ENCODE measurements at places on chromosomes 4 and X.

DNA sequence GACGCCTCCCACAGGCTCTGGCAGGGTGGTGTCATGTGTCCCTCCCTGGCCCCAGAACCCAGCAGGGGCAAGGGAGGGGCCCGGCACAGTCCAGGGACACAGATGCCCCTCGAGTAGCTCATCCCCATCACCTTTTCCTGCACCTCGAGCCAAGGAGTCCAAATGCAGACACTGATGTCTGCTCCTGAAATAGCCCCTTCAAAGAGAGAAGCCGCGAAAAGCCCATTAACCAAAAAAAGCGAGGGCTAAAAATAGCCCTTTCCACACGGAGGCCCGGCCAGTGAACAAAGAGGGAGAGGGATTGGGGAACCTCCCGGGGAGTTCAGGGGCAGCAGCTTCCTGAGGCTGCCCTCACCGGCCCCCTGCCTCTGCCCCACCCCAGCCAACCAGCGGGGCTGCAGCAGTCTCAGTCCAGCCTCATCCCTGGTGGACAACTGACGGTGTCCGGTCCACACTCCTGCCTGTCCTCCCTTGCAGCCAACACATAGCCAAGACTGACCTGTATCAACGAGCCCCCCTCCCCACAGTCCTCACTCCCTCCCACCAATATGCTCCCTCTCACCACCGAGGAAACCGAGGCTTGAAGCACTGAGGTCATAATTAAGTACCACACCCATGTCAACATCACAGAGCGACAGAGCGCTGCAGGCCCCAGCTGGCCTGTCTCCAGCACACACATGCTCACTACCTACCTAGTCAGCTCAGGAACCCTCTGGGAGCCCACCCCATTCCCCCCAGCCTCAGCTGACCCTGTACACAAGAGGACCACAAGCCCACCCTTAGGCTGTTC is 23.9 kb downstream of the WDR1 start:
- no peak for DNase-seq

GRCh38 chr4:54863571-54864255 is 206.0 kb downstream of the KIT start:
- no peak for DNase-seq

DNA sequence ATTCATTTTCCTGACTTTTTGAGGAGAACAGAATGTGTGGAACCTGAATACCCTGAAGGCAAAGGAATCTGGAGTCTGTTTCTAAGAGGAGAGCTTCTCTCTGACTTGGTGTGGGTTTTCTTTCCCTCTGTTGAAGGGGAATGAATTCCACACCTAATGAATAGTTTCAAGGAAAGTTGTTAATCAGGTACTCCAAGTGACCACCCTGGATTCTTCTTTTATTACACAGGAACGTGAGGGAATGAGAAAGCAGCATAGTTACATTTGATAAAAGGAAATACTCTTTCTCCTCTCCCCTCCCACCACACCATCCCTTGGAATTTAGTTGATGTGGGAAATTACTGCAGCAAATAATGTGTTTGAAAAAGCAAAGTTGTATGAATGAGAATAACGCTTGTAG is 29.7 kb downstream of the SLIT2 start:
- DNase-seq, result no peak

DNA sequence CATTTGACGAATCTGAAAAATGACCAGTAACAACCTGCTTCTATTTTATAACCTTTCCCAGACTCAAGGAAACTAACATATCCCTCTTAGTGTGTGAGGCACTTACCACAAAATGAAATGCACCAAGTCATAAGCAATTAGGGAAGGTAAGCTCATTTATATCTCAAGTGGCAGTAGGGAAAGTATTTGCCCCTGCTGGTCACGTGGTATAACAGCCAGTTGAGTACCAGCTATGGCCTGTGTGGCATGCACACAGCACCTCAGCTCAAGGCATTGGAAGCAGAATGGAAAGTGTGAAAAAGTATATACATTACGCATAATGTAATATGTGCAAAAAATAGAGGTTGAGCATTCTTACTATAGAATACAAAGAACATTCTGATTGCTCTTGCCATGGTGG is 178.3 kb upstream of the GYPA start:
- no peak for DNase-seq

GRCh38 chr4:119638359-119638758 is 9.8 kb upstream of the PDE5A start:
- DNase-seq, result no peak

DNA sequence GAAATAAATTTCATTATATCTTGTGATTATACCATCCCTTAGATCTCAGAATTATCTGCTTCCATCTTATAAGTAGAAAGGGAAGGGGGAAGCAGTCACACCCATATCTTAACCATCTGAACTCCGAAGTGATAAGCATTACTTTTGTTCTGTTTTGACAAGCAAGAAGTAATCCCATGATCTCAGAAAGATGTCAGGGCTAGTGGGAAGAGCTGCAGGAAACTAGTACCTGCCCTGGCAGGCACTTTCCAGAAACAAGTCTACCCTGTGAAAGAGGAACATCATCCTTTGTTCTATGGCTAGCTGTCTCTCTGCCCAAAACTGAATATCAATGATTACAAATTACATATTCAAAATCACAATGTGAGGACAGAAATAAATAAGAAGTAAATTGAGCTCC is 244.4 kb downstream of the SPOCK3 start:
- no peak for DNase-seq

GRCh38 chrX:41677183-41678060 is 11.4 kb upstream of the GPR34 start:
- DNase-seq, result no peak

- DNase-seq, result no peak
Observed at GRCh38 chr4:138766332-138766731, 249.2 kb upstream of the NOCT start.

GRCh38 chrX:139739138-139739537 is 31.2 kb upstream of the MCF2 start:
- no peak for DNase-seq

DNA sequence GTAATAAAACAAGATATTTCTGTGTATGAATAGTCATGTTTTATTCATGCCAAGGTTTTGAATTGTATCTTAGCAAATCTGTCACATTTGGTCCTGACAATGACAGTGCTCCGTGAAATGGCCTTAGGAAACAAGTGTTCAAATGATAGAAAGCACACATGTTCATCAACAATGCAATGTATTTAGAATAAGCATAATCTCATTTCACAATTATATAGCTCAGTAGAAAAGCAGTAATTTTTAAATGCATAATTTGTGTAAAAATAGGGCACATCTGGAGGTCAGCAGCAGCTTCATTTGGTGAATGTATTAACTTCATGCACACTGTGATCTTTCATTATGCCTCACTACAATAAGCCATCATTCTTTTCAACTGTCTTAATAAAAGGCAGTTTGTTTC is 380.4 kb downstream of the GPM6A start:
- DNase-seq, result no peak

DNA sequence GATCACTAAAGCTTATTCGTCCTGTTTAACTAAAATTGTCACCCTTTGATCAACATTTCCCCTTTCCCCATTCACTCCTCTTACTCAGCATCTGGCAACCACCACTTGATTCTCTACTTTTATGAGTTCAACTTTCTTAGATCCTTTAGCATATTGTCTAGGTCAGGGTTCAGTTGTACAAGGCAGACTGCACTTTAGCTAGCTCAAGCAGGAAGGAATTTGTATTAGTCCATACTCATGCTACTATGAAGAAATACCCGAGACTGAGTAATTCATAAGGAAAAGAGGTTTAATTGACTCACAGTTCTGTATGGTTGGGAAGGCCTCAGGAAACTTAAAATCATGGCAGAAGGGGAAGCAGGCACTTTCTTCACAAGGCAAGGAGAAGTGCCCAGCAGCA is 44.3 kb downstream of the TASL start:
- DNase-seq, result no peak

DNA sequence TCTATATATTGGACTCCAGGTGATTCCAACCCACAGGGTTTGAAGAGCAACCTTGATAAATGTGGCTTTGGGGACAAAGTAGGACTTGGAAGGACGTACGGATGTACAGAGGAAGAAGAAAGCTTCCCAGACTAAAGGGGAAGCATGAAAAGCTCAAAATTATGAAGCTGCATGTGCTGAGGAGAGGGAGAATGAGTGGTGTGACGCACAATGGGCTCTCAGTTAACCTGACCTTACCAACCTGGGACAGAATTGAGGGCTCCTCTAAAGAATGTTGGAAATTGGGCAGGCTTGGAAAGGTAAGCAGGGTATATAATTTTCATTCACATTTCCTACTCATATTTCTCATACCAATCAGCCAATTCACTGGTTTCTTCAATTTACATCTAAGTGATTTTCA is 10.5 kb upstream of the TIGD2 start:
- DNase-seq, result no peak

- DNase-seq, result no peak
Observed at GRCh38 chrX:55659931-55660330, 36.7 kb downstream of the FOXR2 start.

DNA sequence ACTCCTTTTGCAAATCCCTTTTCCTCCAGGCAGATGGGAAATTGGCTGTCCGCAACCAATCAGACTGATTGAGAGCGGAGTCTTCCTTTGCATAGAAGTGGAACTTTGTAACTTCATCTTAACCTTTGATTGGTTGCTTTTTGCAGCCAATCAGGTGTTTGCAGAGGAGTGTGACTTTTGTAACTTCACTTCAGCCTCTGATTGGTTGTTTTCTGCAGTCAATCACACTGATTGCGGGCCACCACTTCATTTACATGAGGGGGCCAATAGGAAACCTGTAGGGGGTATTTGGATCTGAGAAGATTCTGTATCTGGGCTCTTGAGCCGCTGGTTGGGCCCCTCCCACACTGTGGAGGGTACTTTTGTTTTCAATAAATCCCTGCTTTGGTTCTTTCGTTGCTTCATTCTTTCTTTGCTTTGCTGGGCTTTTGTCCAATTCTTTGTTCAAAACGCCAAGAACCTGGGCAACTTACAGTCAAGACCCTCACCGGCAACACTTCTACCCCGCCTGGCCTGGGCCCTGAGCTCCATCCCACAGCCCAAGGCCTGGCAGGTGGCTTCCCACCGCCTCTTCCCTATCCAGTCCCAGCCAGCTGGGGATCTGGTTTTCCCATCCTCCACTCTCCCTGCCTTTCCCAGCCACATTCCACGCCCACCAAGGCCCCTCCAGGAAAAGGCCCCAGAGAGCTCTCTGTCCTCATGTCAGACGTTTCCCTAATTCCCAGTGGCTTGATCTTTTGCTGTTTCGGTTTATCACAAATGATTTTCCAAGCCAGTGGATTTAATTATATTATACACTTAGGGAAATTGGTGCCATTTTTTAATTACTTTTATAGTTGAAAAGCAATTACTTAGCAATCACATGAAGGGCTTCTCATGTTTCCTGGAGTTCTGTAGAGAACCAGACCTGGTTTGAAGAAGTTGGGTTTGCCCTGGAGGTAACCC is 110.2 kb upstream of the STX18 start:
- no peak for DNase-seq

DNA sequence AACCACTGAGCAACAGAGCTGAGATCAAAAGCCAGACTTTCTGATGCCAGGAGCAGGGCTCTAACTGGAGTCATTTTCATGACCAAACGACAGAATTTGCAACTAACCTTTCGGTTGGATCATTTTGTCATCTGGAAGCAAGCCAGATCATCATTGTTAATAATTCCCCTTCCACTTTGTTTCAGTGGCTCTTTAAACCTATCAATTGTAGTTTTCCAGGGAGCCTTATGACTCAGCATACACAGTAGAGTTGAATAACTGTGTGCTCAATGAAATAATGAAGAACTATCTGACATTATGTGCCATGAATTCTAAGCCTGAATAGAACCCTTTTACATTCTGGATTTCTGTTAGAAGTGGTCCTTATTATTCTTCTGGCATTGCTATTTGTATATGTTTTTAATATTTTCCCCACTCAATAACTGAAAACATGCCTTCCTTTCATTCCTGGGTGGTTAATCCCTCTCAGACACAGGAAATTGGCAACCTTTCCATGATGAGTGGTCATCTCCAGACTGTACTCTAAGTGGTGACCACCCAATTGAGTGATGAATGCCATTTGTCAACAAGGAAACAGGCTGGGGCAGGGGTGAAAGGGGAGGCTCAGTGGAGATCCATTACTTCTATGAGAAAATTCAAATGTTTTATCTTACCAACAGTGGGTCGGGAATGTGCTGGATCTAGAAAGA is 431.8 kb downstream of the BCOR start:
- DNase-seq, result no peak

GRCh38 chr4:115228851-115229250 is 115.4 kb upstream of the NDST4 start:
- DNase-seq, result no peak

- no peak for DNase-seq
Observed at GRCh38 chrX:39174772-39175417, 373.6 kb downstream of the MID1IP1 start.

- no peak for DNase-seq
Observed at GRCh38 chr4:86908251-86908657, 16.0 kb upstream of the C4orf36 start.
